Endodermal cell (in vitro differentiated cells): ENCODE measurements at places on chromosomes 7 and 10. TPM values are rescaled to one million over a fixed set of nuclear protein-coding genes. Genes with fewer than 3 reads are reported as not detected.

- no peak overlapping the region for H3K4me3 ChIP-seq
- no peaks in the 10 kb centered on the region for H3K27me3 ChIP-seq
- H3K36me3 ChIP-seq = no peaks in the 10 kb centered on the region
- no peak overlapping the region for H3K27ac ChIP-seq
- DNase-seq = no peak
Measured at GRCh38 chr10:59098387-59098786, 78.1 kb upstream of the PHYHIPL start.

Gene CCL24
- total RNA-seq = not detected in 2 replicates

DNA sequence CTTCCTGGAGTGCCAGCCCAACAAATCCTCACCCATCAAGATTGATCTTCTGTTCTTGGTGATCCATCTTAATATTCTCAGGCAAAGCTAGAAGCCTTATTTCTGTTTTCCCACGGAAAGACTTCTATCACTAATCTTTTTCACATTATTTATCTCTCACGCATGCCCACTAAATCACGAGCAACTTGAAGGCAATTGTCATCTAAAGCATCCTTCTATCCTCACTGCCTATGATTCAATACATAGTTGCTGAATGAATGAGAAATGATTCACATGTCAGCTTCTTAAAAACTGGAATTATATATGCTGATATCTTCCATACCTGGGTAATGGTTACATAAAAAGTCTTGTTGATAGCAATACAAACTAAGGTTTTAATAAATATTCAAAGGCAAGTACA, 12.6 kb upstream of the COL1A2 start:
- no peaks in the 10 kb centered on the region for H3K27me3 ChIP-seq
- DNase-seq = no peak
- no peak overlapping the region for H3K4me3 ChIP-seq

DNA sequence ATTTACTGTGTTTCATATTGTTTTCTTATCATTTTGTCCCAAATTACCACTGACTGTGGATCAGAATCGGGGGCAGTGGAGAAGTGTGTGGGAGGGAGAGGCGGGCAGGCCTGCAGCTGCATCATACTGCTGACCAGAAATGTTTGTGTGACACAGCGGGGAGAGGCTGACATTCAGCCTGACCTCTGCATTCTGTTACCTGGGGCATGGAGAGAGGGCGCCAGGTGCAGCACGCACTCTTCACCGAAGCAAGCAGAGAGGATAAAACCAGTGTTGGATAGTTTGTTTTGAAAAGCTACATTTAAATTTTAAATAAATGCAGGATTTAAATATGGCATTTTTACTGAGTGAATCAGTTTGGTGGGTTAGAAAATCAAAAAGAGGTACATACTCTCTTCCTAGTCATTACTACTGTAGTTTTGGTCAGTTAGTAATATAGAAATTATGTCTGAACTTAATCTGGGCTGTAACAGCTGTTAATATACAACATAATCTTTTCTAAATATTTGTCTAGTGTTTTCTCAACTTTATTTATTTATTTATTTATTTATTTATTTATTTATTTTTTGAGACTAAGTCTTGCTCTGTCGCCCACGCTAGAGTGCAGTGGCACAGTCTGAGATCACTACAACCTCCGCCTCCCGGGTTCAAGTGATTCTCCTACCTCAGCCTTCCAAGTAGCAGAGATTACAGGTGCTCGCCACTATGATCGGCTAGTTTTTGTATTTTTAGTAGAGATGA, 8.8 kb upstream of the STMP1 start:
- H3K4me1 ChIP-seq = no peaks in the 10 kb centered on the region
- peaks cover 14% of the 10 kb centered on the region for H3K36me3 ChIP-seq
- no peak for DNase-seq
- no peak overlapping the region for H3K27ac ChIP-seq
- H3K27me3 ChIP-seq = no peaks in the 10 kb centered on the region

- no peaks in the 10 kb centered on the region for H3K36me3 ChIP-seq
- H3K27ac ChIP-seq = no peak overlapping the region
- no peaks in the 10 kb centered on the region for H3K27me3 ChIP-seq
- H3K4me1 ChIP-seq = no peaks in the 10 kb centered on the region
Measured at GRCh38 chr7:18846765-18847215, 270.6 kb downstream of the TWIST1 start.

Gene FAM180A
- total RNA-seq = not detected in 2 replicates

Gene DNTT
- total RNA-seq = not detected in 3 replicates

DNA sequence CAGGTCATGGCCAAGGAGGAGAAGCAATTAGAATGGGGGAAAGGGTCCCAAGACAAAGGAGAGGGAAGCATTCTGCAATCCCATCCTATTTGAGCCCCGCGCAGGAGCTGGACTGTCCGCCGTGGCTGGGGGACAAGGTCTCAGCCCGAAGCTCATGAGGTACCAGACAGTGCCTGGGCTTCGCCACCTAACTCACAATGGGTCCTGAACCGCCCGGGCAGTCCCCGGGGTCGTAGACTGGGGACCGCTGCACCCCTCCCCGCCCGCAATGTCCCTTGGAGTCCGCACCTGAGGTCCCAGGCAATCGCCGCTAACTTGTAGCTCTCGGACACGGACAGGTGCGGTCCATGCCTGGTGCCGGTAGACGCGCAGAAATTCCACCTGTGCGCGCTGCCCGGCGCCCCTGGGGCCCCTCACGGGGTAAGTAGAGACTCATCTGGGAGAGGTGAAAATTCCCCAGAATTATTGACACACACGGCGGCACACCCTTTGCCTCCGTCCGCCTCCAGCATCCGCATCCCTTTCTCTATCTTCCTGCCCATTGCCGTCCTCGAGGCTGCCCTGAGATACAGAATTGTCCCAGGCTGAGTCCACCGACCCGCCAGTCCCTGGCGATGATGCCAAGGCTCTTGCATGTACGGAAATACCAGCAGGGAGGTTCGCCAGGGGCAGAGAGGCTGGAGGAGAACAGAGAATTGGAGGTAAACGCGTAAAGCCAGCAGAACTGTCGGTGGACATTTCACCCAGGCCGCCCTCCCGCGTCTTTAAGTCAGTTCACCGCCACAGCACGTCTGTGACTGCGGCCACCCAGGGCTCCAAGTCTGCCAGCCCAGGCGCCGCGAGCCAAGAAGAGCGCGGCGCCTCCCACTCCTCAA, 1.8 kb downstream of the CHRM2 start:
- peak overlapping the region; percentile 79 for H3K4me3 ChIP-seq
- H3K4me1 ChIP-seq = peaks cover 7% of the 10 kb centered on the region
- DNase-seq = peak; percentile 71
- no peak overlapping the region for H3K27ac ChIP-seq
- H3K36me3 ChIP-seq = no peaks in the 10 kb centered on the region

Gene IMPDH1
- 16.5 and 20.0 TPM in 2 replicates for total RNA-seq

DNA sequence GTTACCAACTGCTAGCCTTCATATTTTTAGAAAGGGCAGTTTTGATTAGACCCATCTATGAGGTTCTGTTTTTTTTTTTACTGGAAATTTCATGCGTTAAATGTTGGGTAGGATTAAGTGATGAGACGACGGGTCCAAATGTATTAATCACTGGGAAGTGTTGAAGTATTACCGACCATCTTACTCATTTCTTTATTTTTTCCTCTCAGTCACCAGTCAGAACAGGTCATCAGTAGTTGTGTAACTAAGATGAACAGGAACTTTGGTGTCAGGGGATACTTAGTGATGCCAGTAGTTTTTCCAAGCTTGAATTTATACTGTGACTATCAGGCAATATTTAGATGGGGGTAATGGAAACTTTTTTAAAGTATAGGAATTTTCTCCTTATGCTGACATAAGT, 14.2 kb downstream of the TFAM start:
- H3K27me3 ChIP-seq = no peaks in the 10 kb centered on the region
- no peaks in the 10 kb centered on the region for H3K4me1 ChIP-seq
- peaks cover 43% of the 10 kb centered on the region for H3K36me3 ChIP-seq
- no peak overlapping the region for H3K27ac ChIP-seq
- H3K4me3 ChIP-seq = no peak overlapping the region

DNA sequence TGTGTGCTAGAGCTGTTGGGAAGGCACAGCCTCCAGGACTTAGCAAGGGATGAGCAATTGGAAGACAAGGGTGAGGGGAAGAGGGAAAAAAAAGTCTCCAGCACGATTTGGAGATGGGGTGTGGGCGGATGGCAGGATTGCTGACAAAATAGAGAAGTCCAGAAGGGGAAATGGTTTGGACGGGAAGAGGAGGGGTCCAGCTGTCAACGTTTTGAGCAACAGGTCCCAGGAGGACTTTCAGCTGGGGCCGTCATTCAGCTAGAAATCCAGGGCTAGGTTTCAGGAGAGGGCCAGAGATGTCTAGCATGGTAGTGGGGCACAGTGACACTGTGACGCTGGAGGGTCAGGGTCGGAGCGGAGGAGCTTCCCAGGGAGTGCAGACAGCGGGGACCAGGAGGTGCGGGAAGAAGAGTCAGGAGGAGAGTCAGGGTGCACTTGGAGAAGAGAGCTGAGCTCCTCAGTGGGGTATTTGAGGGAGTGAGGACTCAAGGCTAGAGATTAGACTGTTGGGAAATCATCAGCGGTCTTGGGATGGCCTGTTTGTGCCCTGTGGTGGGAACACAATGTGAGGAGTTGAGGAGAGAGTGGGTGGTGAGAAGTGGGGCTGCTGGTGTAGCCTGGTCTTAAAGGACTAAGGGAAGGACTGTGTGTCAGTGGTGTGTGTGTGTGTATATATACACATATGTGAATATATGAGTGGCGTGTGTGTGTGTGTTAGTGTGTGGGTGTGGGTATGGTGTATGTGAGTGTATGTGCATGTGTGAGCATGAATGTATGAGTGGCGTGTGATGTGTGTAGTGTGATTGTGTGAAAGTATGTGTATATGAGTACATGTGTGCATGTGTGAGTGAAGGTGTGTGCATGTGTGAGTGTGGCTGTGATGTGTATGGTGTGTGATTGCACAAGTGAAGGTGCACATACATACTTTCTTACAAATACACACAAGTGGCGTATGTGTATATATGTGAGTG, 3.8 kb downstream of the ZYX start:
- H3K27ac ChIP-seq = no peak overlapping the region
- peak; percentile 36 for DNase-seq
- no peaks in the 10 kb centered on the region for H3K27me3 ChIP-seq
- peak overlapping the region; percentile 94 for H3K4me3 ChIP-seq
- H3K4me1 ChIP-seq = peaks cover 10% of the 10 kb centered on the region

DNA sequence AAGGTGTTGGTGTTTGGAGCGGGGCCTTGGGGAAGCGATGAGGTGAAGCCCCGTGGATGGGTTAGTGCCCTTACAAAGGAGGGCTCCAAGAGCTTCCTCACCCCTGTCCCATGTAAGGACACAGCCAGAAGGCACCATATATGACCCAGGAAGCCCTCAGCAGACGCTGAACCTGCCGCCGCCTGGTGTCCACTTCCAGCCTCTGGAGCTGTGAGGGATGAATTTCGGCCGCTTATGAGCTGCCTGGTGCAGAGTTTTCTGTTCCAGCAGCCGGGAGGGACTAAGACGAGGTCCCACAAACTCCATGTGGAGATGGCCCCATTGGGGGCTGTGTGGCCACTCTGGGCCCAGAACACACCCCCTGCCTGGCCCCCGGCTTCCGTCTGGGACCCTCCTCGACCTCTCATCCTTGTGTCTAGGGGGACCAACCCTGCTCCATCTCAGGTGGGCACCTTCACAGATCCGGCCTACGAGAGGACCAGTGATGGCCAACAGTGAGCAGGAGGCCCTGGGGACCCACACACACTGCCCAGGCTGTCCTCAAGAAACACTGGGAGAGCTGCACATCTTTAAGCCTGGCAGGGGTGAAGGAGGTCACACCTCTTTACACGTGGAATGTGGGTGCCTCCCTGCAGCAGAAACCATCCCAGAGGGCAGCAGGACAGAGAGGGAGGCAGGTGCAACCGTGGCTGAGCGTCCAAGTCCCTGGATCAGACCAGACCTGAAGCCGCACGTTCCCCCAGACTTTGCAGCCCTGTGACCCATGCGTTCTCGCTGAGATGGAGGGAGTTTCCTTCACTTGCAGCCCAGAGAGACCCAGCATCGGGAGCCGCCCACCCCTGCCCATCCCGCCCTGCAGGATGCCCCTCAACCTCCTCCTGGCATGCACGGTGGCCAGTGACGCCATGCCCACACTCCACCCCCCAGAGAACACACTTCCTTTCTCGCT, 96.1 kb downstream of the PDGFA start:
- no peaks in the 10 kb centered on the region for H3K4me1 ChIP-seq
- DNase-seq = no peak
- no peaks in the 10 kb centered on the region for H3K36me3 ChIP-seq
- no peaks in the 10 kb centered on the region for H3K27me3 ChIP-seq

- DNase-seq = no peak
- no peaks in the 10 kb centered on the region for H3K4me1 ChIP-seq
- no peaks in the 10 kb centered on the region for H3K27me3 ChIP-seq
- no peak overlapping the region for H3K27ac ChIP-seq
- no peak overlapping the region for H3K4me3 ChIP-seq
Measured at GRCh38 chr10:30701451-30702173, 72.1 kb upstream of the LYZL2 start.

DNA sequence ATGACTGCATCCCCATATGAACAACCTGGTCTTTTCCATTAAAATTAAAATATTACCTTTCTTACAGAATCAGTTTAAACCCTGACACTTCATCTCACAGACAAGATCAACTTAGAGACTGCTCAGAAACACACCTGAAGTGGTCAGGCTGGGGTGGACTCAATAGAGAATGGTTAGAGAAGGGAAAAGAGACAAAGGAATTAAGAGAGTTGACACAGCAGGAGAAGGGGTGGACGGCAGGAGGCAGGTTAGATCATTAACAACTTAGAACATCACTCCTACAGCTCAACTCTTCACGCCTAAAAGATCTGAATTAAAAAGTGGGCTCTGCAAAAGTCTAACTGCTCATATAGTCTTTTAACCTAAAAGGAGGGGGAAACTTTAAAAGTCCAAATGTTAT, 157.7 kb upstream of the COL1A2 start:
- peaks cover 8% of the 10 kb centered on the region for H3K4me1 ChIP-seq
- H3K27me3 ChIP-seq = peaks cover 36% of the 10 kb centered on the region
- H3K4me3 ChIP-seq = no peak overlapping the region
- peak; percentile 51 for DNase-seq

- H3K4me3 ChIP-seq = no peak overlapping the region
- no peaks in the 10 kb centered on the region for H3K36me3 ChIP-seq
- DNase-seq = no peak
- no peaks in the 10 kb centered on the region for H3K27me3 ChIP-seq
Measured at GRCh38 chr10:4812046-4812445, 14.0 kb upstream of the AKR1E2 start.

GRCh38 chr10:97426776-97427570, 982 bp downstream of the PGAM1 start:
- no peaks in the 10 kb centered on the region for H3K27me3 ChIP-seq
- peaks cover 47% of the 10 kb centered on the region for H3K36me3 ChIP-seq
- peak; percentile 71 for DNase-seq
- peak overlapping the region; percentile 89 for H3K27ac ChIP-seq
- H3K4me1 ChIP-seq = peaks cover 4% of the 10 kb centered on the region

Gene SFRP5
- 1.8 to 2.3 TPM (median 2.1 TPM) in 3 replicates for total RNA-seq

DNA sequence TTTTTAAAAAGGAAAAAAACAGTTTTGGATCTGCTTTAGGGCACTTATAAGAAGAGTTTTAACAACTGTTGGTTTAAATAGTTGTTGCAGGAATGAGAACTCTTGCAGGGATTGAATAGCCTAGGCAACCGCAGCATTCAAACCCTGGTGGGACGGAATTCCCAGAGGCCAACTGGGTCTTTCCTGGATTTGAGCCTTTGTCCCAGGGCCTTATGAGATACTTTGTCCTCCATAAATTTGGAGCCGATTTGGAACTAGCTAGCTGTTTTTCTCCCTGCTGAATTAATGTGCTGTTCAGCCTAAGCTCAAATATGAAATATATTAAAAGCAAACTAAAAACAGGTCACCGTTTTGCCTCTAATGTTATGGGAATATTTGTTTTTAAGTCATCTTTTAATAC, 109.6 kb downstream of the LRMDA start:
- H3K4me1 ChIP-seq = no peaks in the 10 kb centered on the region
- no peaks in the 10 kb centered on the region for H3K27me3 ChIP-seq
- no peak overlapping the region for H3K4me3 ChIP-seq
- no peaks in the 10 kb centered on the region for H3K36me3 ChIP-seq
- H3K27ac ChIP-seq = peak overlapping the region; percentile 68
- no peak for DNase-seq

Gene ZNF467
- total RNA-seq = 0.91 to 2.2 TPM (median 1.2 TPM) in 3 replicates

Gene MALSU1
- total RNA-seq = 51.0 to 87.4 TPM (median 76.0 TPM) in 3 replicates
